ENCODE measurements at places on chromosomes 5 and 9. TPM values are rescaled to one million over a fixed set of nuclear protein-coding genes. Genes with fewer than 3 reads are reported as not detected.

The UAP1L1 gene
- 16.2 TPM for total RNA-seq

The SFXN1 gene
- 40.0 TPM for total RNA-seq

The OBP2B gene
- total RNA-seq, result not detected

The MEF2C gene
- 19.1 TPM for total RNA-seq

The MOB3B gene
- total RNA-seq, result 0.16 TPM

The ACOT12 gene
- 0.17 TPM for total RNA-seq

The ENTPD8 gene
- total RNA-seq, result not detected

The PALM2AKAP2 gene
- total RNA-seq, result 1.9 TPM

The GDF9 gene
- under 0.01 TPM for total RNA-seq

The CREBRF gene
- 22.7 TPM for total RNA-seq

The FREM1 gene
- 0.16 TPM for total RNA-seq

The UBAP1 gene
- total RNA-seq, result 17.9 TPM

The FCN2 gene
- not detected for total RNA-seq

The MARCHF3 gene
- total RNA-seq, result 5.0 TPM

The C9orf50 gene
- total RNA-seq, result under 0.01 TPM

The RMI1 gene
- total RNA-seq, result 3.8 TPM

The EIF4E1B gene
- not detected for total RNA-seq

The RANBP3L gene
- under 0.01 TPM for total RNA-seq

The RPL7A gene
- total RNA-seq, result 2,604 TPM

The CDH9 gene
- not detected for total RNA-seq

The OGN gene
- total RNA-seq, result 43.5 TPM

The KIF12 gene
- not detected for total RNA-seq

The PCBD2 gene
- total RNA-seq, result 3.2 TPM

The TUT7 gene
- total RNA-seq, result 41.3 TPM

The HNRNPAB gene
- total RNA-seq, result 23.0 TPM

The BTNL3 gene
- total RNA-seq, result not detected

The HAVCR1 gene
- not detected for total RNA-seq

The CCL21 gene
- not detected for total RNA-seq

The CDC20B gene
- total RNA-seq, result 0.09 TPM

The GPR150 gene
- 0.32 TPM for total RNA-seq

Measured in bronchial smooth muscle cell (primary cell).